ENCODE measurements at places on chromosomes 6 and 20.
A peak's percentile ranks its signal among the peaks of the same experiment; 100 is the strongest.

DNA sequence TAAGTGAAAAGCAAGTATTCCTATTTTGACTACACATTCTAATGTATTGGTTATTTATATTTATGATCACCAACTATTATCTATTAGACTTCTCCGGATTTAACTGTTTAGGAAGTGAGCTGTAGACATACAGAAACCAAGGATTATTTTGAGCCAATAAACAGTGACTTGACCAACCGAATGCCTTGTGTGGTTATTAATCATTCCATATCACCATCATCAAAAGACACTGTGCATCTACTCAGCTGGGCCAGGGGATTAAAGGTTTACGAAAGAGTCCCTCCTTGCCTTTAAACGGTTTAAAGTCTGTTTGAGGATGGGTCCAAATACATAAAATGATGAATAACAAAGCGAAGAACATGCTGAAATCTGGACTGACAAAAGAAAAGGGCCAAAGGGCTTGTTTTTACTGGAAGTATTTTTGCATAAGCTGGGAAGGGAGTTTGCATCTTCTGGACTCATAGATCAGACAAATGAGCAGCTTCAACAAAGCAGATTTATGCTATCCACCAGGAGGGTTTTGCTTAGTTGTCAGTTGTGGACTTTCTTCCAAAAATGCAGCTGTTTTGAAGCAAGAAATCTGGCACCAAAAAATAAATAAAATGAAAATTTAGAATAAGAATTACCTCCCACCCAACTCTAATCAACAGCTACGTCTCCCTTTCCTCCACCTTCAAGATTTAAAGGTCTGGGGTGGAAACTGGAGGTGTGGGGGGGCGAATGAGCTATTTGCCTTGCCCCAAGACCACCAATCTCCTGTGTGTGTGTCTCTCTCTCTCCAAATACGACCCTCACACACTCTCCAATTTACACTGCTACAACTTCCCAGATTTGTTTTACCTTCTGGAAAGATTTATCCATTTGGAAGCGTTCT, 33.6 kb upstream of the ID4 start:
- no peak for DNase-seq

- no peak for DNase-seq
Observed at GRCh38 chr6:154550779-154551178, 40.3 kb upstream of the CNKSR3 start.

DNA sequence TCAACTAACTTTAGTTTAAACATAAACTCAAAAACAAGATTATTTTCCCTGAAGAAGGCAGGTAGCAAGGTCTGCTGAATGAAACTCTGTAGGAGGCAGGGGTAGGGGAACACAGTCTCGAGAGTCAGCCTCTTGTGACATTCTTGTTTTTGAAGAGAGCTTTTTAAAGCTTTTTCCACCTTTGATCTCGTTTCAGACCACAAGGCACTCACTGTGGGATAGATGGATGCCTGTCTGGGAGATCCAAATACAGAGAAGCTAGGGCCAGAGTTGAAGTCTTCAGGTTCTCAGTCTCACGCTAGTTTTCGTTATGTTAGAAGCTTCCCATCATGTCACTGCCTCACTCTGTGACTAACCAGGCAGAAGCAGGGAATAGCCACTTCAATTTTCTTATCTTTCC, 14.9 kb downstream of the F13A1 start:
- no peak for DNase-seq

DNA sequence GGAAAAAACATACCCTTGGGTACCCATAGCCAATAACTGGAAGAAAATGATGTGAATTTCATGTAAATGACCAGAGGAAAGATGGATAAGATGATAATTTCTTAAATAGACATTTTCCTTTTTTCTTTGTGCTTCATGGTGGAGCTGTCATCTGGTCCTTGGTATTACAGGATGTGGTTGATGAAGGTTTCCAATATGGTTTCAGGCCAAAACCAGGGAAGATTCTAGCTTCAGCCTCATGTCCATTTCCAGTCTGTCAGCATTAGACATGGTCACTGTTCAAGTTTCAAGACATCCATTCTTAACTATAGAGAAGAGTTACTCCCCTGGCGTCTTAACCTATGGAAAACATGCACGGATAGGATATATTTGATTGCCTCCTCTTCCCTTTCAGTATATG, 63.6 kb downstream of the SSR1 start:
- DNase-seq, result no peak

GRCh38 chr6:114833211-114833610, 490.4 kb upstream of the HS3ST5 start:
- DNase-seq, result no peak

- no peak for DNase-seq
Observed at GRCh38 chr6:131693384-131693783, 7.8 kb downstream of the OR2A4 start.

GRCh38 chr6:27471365-27472115, 1.4 kb downstream of the ZNF184 start:
- no peak for DNase-seq

- no peak for DNase-seq
Observed at GRCh38 chr20:33929917-33930316, 63.8 kb upstream of the RALY start.

- DNase-seq, result no peak
Observed at GRCh38 chr6:79842376-79843040, 104.8 kb downstream of the ELOVL4 start.

DNA sequence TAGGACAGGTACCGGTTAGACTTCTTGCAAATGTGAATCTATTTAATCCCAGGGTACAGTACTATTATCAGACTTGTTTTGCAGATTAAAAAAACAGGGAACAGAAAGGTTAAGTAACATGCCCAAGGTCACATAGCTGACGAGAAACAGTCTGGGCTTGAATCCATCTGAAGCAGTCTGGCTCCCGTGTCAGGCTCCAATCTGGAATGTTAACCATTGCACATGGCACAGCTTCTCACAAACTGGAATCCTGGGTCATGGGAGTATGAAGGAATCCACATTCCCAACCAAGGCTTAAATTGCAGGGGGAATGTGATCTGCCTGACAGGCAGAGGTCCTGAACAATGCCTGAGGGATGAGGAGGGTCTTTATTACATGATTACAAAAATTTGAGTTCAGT, 187.5 kb upstream of the SPTLC3 start:
- DNase-seq, result no peak

GRCh38 chr6:3001146-3001772, 1.6 kb downstream of the NQO2 start:
- no peak for DNase-seq

DNA sequence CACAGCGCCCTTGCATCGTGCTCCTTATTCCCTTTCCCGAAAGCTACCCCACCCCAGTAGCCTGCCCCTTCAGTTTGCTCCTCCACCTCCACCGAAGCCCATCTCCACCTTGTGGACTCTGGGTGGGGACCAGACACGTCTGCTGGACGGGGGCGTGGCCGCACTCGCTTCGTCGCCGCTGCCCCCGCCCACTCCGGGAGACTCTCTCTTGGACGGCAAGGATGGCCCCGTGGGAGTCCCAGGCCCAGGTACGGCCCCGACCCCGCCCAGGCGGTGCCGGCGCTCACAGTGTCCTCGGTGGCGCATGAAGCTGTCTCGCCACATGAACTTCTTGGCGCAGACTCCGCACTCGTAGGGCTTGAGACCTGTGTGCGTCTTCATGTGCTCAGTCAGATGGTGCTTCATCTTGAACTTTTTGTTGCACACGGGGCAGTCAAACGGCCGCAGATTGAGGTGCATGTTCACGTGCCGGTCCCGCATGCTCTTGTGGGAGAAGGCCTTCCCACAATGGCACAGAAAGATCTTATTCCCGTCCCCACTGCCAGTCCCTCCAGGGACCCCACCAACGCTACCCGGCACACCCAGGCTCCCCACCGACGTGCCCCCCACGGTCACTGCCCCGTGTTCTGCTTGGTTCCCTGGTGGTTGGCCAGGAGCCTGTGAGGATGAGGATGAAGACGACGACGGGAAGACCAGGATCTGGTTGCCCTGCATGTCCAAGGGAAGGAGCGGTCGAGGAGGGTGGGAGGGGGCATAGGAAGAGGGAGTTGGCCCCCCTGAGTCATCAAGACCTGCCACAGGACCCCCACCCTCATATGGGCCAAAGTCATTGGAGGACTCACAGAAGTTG, 1.3 kb upstream of the TAPBP start:
- no peak for DNase-seq

- no peak for DNase-seq
Observed at GRCh38 chr6:135118134-135118730, 62.9 kb upstream of the MYB start.

- DNase-seq, result no peak
Observed at GRCh38 chr20:16025084-16025483, 548.2 kb downstream of the KIF16B start.

DNA sequence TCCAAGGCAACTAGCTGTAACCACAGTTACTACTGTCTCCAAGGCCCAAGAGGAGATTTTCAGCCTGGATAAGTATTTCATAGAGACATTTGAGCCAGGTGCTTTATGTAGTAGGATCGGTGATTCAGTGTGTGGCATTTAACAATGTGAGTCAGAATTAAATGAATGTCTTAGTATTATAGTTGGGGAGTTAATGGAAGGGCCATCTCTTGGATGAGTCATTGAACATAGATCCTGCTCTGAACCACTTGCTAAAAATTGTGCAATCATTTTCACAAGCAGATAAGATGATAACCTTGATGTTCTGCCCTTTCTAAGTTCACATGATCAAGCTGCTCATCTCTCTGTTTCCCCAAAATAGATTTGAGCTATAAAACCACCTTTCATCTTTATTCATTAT, 668.9 kb upstream of the CITED2 start:
- no peak for DNase-seq

GRCh38 chr6:1208876-1209275, 103.0 kb upstream of the FOXQ1 start:
- DNase-seq, result no peak

GRCh38 chr6:137165375-137166246, 7.8 kb downstream of the IL22RA2 start:
- no peak for DNase-seq

GRCh38 chr6:13574571-13575376, at the start of gene SIRT5:
Gene SIRT5, plus strand, starts transcription at chr6:13574601. Its CDS starts 9,510 bp downstream, at chr6:13584111.
- peak; percentile 76 for DNase-seq

DNA sequence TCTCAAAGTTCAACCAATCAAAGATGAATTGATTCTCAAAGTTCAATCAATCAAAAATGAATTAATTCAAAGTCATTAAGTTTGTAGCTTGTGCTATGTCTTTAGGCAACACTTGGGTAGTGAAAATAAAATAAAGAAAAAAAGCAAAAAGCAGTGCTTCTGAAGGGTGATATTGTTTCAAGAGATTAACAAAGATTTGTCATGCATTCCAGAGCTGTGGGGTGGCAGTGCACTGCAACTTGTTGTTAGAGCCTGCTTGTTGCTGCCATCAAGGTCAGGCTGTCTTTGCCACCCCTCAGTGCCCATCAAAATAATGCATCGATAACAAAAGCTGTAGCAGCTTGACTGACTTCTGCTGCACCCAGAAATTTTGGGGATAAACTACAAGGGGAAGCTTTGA, 128.6 kb downstream of the RNF144B start:
- no peak for DNase-seq

DNA sequence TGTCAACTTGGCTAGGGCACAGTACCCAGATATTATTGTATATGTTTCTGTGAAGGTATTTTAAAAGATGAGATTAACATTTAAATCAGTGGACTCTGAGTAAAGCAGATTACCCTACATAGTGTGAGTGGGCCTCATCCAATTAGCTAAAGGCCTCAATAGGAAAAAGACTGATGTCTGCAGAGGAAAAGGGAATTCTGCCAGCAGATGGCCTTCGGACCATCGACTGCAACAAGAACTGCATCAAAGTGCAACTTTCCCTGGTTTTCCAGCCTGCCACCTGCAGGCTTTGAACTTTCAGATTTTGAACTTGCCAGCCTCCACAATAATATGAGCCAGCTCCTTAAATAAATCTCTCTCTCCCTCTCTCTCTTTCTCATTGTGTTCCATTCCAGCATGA, 80.5 kb downstream of the IMPG1 start:
- no peak for DNase-seq

- DNase-seq, result no peak
Observed at GRCh38 chr20:22815206-22815551, 219.9 kb upstream of the SSTR4 start.

- DNase-seq, result no peak
Observed at GRCh38 chr20:51287628-51288413, 254.7 kb downstream of the NFATC2 start.

Measured in stimulated activated CD4-positive, alpha-beta T cell treated with anti-CD3 and anti-CD28 coated beads, TNF-alpha, amount 100 ng/mL, for 48 hours (primary cell).